ENCODE measurements at places on chromosomes 1 and 21. TPM values are rescaled to one million over a fixed set of nuclear protein-coding genes. Genes with fewer than 3 reads are reported as not detected.

GRCh38 chr1:171798765-171799164, 17.3 kb downstream of the METTL13 start:
- no peak for DNase-seq

- DNase-seq = no peak
Observed at GRCh38 chr1:3657578-3658230, 5.4 kb downstream of the TP73 start.

DNA sequence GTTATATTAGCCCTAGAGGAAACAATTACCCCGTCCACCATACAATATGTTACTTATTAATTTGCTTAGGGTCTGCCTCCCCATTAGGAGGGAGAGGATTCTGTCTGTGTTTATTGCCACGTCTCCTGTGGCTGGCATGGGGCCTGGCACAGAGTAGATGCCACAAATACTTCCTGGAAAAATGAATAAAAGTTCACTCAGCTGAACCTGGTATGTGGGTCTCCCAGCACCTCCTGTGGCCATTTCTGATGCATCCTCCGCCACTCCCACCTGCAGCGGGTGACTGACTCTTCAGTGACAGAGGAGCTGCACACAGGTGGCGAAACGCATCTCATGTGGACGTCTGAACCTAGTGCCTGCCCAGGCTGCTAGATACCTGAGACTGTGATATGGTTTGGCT, 112.7 kb downstream of the CLIC6 start:
- DNase-seq = no peak

DNA sequence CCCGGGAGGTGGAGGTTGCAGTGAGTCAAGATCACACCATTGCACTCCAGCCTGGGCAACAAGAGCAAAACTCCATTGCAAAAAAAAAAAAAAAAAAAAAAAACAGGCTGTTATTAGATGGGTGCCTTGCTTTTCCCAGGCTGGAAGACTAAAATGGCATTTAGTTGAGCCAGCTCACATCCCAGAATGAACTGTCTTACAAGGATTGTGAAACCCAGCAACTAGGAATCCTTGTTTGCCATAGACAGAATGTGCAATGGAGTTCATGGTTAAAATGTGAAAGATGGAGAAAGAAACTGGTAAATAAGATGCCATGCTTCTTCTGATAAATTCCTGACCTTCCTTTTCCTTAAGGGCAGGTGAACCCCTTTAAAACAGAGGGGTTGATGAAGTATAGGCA, 215.8 kb upstream of the GREM2 start:
- no peak for DNase-seq

The EDN2 gene
- total RNA-seq = not detected

GRCh38 chr1:206606867-206607266, 5.4 kb downstream of the EIF2D start:
- no peak for DNase-seq

DNA sequence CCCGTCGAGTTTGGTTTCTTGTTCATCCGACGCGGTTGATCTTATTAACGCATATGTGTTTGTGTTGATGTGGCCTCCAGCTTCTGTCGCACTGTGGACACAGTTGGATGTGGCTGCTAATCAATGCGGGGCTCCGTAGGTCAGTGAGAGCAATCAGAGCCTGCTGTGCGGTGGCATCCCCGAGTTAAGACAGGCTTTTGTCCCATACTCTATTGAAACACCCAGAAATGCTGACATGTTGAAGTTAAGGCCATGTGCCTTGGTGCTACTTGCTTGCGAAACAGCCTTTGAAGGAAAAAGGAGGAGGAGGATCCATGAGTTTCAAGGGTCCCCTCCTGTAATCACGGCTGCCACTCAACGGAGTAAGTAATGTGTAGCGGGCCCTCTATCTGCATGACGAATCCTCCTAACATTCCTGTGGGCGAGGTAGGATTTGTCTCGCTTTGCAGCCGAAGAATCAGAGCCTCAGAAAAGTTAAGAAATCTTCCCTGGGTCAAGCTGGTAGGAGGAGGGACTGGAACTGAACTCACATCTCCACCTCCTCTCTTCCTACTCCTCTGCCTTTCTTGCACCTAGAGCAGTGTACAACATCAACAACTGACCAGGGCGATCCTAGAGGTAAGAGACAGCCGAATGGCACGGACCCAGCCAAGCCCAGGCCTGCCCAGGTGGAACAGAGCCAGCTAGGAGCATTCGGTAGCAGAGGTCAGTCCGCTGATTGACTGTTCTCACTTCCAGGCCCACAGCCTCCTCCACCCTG, 19.5 kb downstream of the PDE9A start:
- peak; percentile 70 for DNase-seq

The EFNA4 gene
- 19.9 TPM for total RNA-seq

- DNase-seq = no peak
Observed at GRCh38 chr1:56357927-56358690, 221.3 kb downstream of the PLPP3 start.

DNA sequence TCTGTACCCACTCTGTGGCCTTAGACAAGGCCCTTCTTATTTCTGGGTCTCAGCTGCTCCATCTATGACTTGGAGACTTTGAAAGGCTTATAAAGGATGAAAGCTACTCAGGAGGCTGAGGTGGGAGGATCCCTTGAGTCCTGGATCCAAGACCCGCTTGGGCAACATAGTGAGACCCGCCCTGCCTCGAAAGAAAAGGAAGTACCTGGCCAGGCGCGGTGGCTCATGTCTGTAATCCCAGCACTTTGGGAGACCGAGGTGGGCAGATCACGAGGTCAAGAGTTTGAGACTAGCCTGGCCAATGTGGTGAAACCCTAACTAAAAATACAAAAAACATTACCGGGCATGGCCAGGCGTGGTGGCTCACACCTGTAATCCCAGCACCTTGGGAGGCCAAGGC, 13.4 kb downstream of the ID3 start:
- no peak for DNase-seq

DNA sequence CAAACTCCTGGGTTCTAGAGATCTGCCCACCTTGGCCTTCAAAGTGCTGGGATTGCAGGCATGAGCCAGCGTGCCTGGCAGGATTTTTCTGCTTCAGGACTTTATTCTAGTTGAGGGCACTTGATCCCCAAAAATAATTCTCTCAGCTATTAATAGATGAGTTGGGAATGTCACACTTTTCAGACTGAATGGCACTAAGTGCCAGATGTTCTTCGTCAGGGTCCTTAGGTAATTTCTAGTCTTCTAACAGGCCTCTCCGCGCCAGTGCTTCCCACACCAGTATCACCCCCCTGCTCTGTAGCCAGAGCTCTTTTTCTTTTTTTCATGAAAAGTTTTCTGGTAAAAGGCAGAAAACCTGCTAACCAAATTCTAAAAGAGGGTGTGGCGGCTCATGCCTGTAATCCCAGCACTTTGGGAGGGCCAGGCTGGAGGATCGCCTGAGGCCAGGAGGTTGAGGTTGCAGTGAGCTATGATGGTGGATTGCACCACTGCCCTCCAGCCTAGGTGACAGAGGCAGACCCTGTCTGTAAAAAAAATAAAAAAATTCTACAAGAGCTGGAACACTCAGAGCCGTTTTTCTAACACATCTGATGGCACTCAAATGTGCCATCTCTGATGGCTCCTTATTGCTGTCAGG, 6.1 kb upstream of the SARS1 start:
- no peak for DNase-seq

GRCh38 chr1:197776351-197777105, 1.2 kb upstream of the DENND1B start:
- no peak for DNase-seq

- DNase-seq = no peak
Observed at GRCh38 chr1:50851034-50851433, 109.0 kb downstream of the FAF1 start.

The G0S2 gene
- total RNA-seq = 164 TPM

GRCh38 chr1:231144416-231145193, 17.3 kb upstream of the TRIM67 start:
- no peak for DNase-seq

- DNase-seq = peak; percentile 51
Observed at GRCh38 chr1:177984136-177984525, 14.3 kb upstream of the SEC16B start.

- peak; percentile 78 for DNase-seq
Observed at GRCh38 chr1:185500001-185500626, 183.1 kb upstream of the IVNS1ABP start.

GRCh38 chr1:44472620-44473525, 67.8 kb downstream of the RNF220 start:
- no peak for DNase-seq

The LRRIQ3 gene
- total RNA-seq = 1.9 TPM

The LCE6A gene
- not detected for total RNA-seq

GRCh38 chr1:246383239-246383589, 123.9 kb downstream of the SMYD3 start:
- DNase-seq = no peak

The UQCRHL gene
- 1.8 TPM for total RNA-seq

The COL9A2 gene
- 20.2 TPM for total RNA-seq

The TMEM39B gene
- total RNA-seq = 5.8 TPM

DNA sequence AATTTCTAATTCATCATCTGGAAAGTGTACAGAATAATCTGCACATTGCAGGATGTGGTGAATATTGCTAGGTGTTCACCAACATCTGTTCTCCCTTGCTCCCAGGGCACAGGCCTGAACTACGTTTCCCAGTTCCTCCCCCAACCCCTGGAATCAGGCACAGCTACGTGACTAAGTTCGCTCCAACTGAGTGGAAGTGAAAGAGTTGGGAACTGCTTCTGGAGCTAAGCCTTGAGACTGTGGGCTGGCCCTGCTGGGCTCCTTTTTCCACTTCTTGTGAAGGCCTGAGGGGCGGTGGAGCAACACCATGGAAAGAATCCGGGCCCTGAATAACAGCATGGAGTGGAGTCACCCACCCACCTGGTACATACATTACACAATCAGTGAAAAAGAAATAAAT, 534.6 kb downstream of the SMYD3 start:
- no peak for DNase-seq

The PGLYRP3 gene
- total RNA-seq = not detected

The CAMK1G gene
- 0.21 TPM for total RNA-seq

The PLA2G2F gene
- 9.2 TPM for total RNA-seq

The PSMA5 gene
- total RNA-seq = 65.7 TPM

GRCh38 chr1:46458846-46459245, 30.8 kb upstream of the DMBX1 start:
- no peak for DNase-seq

- DNase-seq = no peak
Observed at GRCh38 chr1:27973771-27974416, 14.1 kb downstream of the XKR8 start.

The C1orf35 gene
- 16.5 TPM for total RNA-seq

GRCh38 chr1:37890378-37891014, 31.1 kb upstream of the MTF1 start:
- DNase-seq = no peak

- DNase-seq = no peak
Observed at GRCh38 chr1:89429062-89429461, 65.2 kb downstream of the GBP6 start.

DNA sequence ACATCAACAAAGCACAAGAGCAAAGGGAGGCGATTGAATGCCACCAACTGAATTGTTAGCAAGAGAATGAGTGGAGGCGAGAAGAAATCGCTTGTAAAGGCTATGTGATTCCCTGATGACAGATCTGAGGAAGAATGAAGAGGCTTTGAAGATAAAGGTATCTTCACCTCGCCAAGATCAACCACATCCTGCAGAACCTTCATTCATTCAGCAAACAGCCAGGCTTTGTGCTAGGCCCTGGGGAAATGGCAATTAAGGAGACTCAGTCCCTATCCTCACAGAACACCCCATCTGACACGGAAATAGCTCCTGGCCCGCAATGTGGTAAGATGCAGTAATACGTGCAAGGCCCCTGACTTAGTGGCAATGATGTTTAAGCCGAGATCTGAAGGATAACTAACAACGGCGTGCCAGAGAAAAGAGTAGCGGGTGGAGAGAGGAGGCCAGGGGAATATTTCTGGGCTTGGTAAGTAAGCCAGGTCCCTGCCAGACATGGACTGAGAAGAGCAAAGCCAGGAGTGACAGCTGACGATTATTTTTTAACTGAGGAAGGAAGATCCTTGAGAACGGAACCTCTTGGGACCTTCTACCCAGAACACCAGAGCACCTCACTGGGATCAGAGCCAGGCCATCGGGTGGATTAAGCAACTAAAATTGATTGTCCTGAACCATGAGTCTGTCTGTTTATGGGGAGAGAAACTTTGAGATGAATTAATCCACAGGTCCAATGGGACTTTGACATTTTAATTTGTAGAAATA, 4.6 kb upstream of the VSIG8 start:
- DNase-seq = no peak

The CRTC2 gene
- total RNA-seq = 21.5 TPM

The KPRP gene
- total RNA-seq = not detected

DNA sequence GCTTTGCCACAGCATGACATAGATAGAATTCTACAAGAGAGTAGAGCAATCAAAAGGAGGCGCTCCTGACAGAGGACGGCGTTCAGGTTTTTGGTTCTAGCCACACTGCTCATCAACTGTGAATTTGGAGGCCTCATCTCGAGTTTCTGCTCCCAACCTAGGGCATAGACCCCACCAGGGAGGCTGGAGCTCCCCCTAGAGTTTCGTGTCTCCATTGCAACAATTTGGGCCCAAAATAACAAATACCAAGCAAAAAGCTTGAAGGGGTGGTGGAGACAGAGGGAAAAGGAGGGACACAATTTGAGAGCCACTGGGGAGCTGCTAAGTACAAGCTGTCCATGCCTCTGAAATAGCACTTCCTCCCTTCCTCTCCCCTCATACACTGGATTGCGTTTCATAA, 297.0 kb downstream of the GPATCH2 start:
- DNase-seq = no peak

The BCAS2 gene
- 58.1 TPM for total RNA-seq

DNA sequence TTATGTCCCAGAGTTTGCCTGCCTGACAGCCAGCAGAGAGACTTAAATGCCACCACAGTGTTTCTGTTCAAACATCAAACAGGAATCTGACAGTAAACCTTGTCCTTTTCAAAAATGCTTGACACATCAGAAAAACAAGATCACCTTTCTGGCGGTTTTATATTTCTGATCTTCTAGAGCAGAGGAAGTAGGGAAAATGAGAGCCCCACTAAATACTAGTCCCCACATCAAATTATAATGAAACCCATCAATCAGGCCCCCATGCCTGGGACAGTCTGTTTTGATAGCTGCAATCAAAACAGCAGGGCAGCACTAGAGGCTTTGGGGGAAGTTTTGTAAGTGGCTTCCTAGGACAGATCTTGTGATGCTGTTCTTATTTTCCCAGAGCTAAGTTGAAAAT, 129.3 kb downstream of the CNIH3 start:
- DNase-seq = no peak

The PLPPR5 gene
- 0.50 TPM for total RNA-seq

- DNase-seq = no peak
Observed at GRCh38 chr1:25538191-25538767, 5.1 kb upstream of the LDLRAP1 start.

The EXOC8 gene
- total RNA-seq = 10.6 TPM

GRCh38 chr1:178688244-178688643, 36.8 kb upstream of the RALGPS2 start:
- no peak for DNase-seq

GRCh38 chr1:198686069-198686728, 47.4 kb downstream of the PTPRC start:
- DNase-seq = no peak

- no peak for DNase-seq
Observed at GRCh38 chr1:201226178-201226514, 35.5 kb downstream of the IGFN1 start.

GRCh38 chr1:47325528-47325927, 8.1 kb upstream of the CMPK1 start:
- DNase-seq = peak; percentile 49

- no peak for DNase-seq
Observed at GRCh38 chr1:173453982-173454381, 23.2 kb upstream of the PRDX6 start.

The SPATA1 gene
- total RNA-seq = not detected

GRCh38 chr1:147850737-147851136, 51.9 kb upstream of the GJA8 start:
- no peak for DNase-seq

Measured in kidney epithelial cell (primary cell).